ENCODE measurements at places on chromosomes 16 and 17.

- DNase-seq = no peak
Measured at GRCh38 chr16:13401641-13402040, 500.2 kb downstream of the SHISA9 start.

GRCh38 chr17:76547183-76547641 is 7.4 kb downstream of the PRCD start:
- peak; percentile 80 for DNase-seq

GRCh38 chr17:27575096-27575911 is 55.7 kb upstream of the LGALS9 start:
- DNase-seq = no peak

- DNase-seq = no peak
Measured at GRCh38 chr17:56020369-56020768, 132.9 kb upstream of the ANKFN1 start.

DNA sequence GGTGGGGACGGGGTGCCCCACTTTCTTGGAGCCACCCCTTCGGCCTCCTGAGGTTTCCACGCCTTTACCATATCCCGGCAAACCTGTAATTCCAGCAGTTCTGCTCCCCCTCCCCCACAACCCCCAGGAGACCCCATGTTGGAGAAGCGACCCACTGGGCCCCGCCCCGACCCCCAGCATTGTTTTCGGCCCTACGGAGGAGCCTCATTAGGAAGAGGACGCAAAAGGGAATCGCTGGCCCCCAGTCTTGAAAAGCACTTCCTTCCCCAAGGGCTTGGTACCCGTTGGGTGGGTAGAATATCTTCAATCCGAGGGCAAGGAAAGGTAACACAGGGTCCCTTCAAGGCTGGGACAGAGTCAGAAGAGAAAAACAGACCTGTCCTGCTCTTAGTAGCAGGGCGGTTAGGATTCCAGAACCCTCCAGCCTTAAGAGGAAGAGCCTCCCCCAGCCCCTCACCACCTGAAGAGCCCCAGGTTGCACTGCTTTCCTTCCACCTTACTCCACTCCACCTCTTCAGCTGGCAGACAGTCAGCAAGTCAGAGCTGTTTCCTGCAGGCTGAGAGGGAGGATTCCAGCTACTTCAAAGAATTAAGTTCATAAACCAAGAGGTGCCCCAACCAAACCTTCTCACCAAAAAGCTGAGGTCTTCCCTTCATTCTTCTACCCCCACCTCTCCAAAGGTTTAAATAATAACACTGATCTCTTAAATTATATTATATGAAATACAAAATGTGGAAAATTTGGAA is 803 bp upstream of the TLCD2 start:
- DNase-seq = peak; percentile 49

DNA sequence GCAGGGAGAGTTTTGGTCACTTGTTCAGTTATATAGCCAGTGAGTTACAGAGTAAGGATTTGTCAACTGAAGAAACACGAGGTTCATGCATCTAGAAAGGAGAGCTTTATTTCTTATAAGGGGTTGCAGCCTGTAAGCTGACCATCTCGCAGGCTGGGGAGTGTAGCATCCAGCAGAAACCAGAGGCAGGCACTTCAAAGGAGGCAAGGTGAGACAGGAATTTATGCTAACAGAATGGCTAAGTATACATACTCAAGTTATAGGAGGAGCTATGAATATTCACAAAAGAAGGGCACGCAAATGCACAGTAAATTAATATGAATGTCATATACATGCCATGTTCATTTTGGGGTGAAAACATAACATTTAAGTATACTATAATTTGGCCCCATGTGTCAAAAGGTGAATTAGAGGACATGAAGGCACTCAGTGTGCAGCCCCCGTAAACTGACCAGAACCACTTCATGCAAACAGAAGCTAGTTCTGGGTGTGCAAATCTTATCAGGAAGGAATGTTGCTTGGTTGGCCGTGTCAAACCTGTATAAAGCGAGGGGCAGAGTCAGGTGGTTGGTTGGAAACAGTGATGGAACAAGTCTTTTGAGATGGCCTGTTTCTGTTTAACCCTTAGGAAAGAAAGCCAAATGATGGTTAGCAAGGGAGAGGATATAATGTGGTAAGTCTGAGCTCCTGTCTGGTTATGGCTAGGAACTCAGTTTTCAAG is 97.0 kb downstream of the GRIN2A start:
- no peak for DNase-seq

GRCh38 chr16:71792176-71792575 is 16.5 kb downstream of the AP1G1 start:
- DNase-seq = peak; percentile 25

- no peak for DNase-seq
Measured at GRCh38 chr16:12406926-12407690, 396.6 kb downstream of the CPPED1 start.

GRCh38 chr17:46020023-46020761 is 21.1 kb downstream of the STH start:
- no peak for DNase-seq

GRCh38 chr16:68732042-68732680 is 4.9 kb upstream of the CDH1 start:
- DNase-seq = peak; percentile 8

Data from fibroblast of skin of scalp (primary cell).